ENCODE measurements at places on chromosomes 5 and 9.

GRCh38 chr5:76404223-76405211 is 1.4 kb downstream of the IQGAP2 start:
- peak; percentile 15 for DNase-seq

DNA sequence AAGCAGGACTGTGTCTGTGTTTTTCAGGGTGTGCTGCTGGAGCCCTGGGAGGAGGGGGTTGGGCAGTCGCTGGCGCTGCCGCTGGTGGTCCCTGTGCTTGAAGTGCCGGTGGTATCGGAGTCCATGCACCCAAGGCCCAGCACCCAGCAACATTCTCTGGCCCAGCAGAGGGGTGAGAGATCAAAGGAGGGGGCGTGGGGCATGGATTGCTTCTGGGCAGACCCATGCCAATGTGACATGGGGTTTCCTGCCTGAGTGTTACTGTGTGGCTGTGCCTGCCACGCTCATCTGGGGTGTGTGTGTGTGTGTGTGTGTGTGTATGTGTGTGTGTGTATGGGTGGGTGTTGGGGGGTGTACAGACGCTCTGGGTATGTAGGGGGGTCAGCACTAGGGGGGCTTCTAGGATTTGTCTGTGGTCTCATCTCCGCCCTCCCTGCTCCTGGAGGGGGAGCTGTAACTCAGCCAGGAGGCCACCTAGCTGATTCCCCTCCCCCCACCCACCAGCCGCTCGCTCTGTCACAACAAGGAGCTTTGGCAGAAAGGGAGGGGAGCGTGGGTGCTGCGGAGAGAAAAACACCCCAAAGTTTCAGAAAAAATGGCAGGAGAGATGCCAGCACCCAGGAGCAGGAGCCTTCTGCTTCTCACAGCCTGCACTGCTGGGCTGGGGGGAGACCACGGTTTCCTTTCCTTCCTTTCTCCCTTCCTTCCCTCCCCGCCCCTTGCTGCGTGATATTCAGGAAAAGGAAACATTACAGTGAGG is 35.9 kb upstream of the HSPA9 start:
- DNase-seq = no peak

GRCh38 chr9:99373912-99374311 is 151.8 kb downstream of the SEC61B start:
- no peak for DNase-seq

- no peak for DNase-seq
Measured at GRCh38 chr5:164422400-164422799, 917.0 kb downstream of the MAT2B start.

DNA sequence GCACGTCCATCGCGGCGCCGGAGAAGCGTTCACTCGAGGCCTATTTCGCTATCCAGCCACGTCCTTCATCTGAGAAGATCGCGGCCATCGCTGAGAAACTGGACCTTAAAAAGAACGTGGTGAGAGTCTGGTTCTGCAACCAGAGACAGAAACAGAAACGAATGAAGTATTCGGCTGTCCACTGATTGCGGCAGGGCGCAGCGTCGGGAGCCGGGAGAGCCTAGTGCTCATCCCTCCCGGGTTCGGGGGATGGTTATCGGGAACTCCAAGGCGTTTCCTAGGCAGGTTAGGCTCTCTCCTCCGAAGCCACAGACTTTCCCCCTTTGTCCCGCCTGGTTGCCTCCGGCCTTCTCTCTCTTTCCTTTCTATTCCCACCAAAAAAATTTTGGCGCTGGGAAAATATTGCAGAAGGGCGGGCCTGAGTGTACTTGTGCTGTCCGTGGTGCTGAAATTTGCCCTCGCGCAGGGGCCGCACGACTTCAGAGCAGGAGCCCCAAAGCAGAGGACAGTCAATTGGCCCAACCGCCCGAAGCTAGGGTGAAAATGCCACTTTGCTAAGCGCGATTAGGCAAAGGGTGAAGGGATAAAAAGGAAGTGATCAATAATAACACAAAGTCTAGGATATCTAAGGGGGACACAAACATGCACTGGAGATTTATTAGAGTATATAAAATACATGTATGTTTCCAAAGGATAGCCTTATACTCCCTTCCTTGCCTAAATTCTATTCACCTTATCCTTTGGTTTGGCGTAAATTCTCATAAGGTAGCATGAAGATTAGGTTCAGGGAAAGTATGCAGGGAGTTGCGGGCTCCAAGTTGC is 1.8 kb downstream of the POU4F3 start:
- no peak for DNase-seq

GRCh38 chr9:13715430-13715829 is 435.9 kb upstream of the MPDZ start:
- no peak for DNase-seq

- no peak for DNase-seq
Measured at GRCh38 chr5:35369965-35370790, 139.9 kb upstream of the PRLR start.

All from T-helper 17 cell (primary cell).